ENCODE measurements at places on chromosomes 3 and 15. TPM values are rescaled to one million over a fixed set of nuclear protein-coding genes. Genes with fewer than 3 reads are reported as not detected.

GPX1 gene
- 123 TPM for total RNA-seq

OR4M2 gene
- not detected for total RNA-seq

DIPK2A gene
- 19.9 TPM for total RNA-seq

LSG1 gene
- 49.6 TPM for total RNA-seq

Measured in T-helper 2 cell treated with Interferon-gamma antibody and Interleukin-4, amounts not matched to agents 100 ng/mL and 5 ng/mL, for 36 hours (primary cell).